Colonic mucosa (tissue), 4 donors: ENCODE measurements at places on chromosomes 7 and 10. TPM values are rescaled to one million over a fixed set of nuclear protein-coding genes. Genes with fewer than 3 reads are reported as not detected.

DNA sequence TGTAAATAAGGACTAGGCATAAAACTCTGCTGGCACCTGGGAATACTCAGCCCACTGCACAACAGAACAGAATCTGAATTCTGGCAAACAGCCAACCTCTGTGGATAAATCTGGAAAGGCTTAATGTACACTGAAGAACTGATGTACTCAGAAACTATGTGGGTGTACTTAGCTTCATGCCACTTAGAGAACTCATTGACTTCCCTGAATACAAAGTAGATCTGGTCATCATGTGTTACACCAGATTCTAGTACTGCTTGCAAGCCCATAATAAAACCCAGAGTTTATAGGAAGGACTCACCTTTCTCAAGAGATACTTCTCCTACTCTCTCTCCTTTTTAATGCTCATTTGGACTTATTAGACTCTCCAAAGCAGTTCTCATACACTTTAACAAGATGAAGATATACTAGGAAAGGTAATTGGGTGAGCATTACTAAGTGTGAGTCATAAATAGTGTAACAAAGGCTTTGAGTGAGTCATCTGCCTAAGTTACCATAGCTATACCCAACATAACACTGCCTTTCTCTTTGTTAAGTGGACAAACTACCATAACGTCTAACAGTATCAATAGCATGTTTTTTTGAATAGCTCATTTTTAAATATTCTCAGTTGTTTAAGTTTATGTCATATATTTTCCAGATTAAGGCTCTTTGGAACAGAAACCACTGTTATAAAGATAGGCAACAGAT, 309.1 kb downstream of the MDFIC start:
- no peak overlapping the region for H3K27ac ChIP-seq
- H3K27me3 ChIP-seq = no peaks in the 10 kb centered on the region
- no peak overlapping the region for H3K4me3 ChIP-seq

The LRRC61 gene
- total RNA-seq = 11.4 TPM

DNA sequence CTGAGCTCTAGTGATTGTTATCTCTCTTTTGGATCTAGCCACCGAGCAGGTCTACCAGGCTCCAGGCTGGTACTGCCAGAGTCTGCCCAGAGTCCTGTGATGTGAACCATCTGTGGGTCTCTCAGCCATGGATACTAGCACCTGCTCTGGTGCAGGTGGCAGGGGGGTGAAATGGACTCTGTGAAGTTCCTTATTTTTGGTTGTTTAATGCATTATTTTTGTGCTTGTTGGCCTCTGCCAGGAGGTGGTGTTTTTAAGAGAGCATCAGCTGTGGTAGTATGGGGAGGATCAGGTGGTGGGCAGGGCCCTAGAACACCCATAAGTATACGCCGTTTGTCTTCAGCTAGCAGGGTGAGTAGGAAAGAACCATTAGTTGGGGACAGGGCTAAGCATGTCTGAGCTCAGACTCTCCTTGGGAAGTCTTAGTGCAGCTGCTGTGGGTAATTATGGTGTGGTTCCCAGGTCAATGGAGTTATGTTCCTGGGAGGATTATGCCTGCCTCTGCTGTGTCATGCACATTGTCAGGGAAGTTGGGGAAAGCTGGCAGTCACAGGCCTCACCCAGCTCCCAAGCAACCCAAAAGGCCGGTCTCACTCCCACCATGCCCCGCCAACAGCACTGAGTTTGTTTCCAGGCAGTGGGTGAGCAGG, 81.8 kb downstream of the NPSR1 start:
- no peaks in the 10 kb centered on the region for H3K36me3 ChIP-seq
- no peaks in the 10 kb centered on the region for H3K4me1 ChIP-seq
- H3K27me3 ChIP-seq = no peaks in the 10 kb centered on the region

The PRSS1 gene
- not detected for total RNA-seq

DNA sequence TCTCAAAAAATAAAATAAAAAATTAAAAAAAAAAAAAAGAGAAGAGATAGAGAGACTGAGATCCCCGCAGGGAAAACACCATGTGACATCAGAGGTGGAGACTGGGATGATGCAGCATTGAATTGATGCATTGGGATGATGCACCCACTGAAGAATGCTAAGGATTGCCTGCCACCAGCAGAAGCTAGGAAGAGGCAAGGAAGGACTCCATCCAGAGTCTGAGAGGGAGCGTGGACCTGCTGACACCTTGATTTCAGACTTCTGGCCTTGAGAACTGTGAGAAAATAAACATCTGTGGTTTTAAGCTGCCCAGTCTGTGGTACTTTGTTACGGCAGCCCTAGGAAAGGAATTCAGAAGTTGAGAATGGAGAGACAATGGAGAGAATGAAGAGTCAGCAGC, 89.8 kb upstream of the PRPS1L1 start:
- no peaks in the 10 kb centered on the region for H3K4me1 ChIP-seq
- H3K27me3 ChIP-seq = no peaks in the 10 kb centered on the region
- no peak for DNase-seq
- H3K36me3 ChIP-seq = no peaks in the 10 kb centered on the region
- no peak overlapping the region for H3K4me3 ChIP-seq
- H3K27ac ChIP-seq = no peak overlapping the region

The SLC29A4 gene
- total RNA-seq = 20.7 TPM

DNA sequence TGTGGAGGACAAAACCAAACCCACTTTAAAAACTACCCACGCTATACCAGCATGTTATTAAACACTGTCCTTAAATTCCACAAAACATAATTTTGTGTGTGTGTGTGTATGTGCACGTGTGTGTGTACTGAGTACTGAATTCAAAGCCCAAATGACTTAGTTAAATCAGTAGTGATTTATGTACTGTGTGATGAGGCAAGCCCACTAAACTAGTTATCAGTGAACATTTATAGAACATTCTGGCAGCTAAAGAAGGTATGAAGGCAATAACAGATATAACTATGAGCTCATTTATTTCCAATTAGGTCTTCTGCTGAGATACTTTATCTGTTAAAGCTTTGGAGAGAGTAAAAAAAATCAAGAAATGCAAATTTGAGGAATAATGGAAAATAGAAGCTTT, 115.1 kb downstream of the CPED1 start:
- no peaks in the 10 kb centered on the region for H3K4me1 ChIP-seq
- no peak overlapping the region for H3K27ac ChIP-seq
- H3K27me3 ChIP-seq = no peaks in the 10 kb centered on the region
- H3K36me3 ChIP-seq = no peaks in the 10 kb centered on the region

The TRPV5 gene
- total RNA-seq = not detected

- H3K27ac ChIP-seq = no peak overlapping the region
- H3K4me1 ChIP-seq = no peaks in the 10 kb centered on the region
- no peak overlapping the region for H3K4me3 ChIP-seq
- no peaks in the 10 kb centered on the region for H3K36me3 ChIP-seq
Measured at GRCh38 chr10:83647526-83647925, 491.8 kb upstream of the GHITM start.

DNA sequence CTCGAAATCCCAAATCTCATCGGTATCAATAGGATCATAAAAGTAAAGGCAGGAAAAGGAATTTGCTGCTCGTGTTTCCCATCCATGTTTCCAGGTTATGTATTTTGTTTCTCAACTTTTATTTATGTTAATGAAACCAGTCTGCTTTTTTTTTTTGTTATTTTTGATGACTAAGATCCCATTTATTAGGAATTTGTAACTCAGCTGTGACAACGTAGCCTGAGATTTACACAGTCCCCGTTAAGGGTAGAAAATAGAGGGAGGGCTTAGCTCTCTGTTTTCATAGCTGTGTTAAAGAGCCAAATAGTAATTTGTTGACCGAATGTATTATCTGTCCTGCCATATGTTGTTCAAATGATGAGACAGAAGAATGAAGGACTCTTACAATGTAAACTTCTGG, 164.0 kb downstream of the MGMT start:
- no peak overlapping the region for H3K27ac ChIP-seq
- H3K4me3 ChIP-seq = no peak overlapping the region

DNA sequence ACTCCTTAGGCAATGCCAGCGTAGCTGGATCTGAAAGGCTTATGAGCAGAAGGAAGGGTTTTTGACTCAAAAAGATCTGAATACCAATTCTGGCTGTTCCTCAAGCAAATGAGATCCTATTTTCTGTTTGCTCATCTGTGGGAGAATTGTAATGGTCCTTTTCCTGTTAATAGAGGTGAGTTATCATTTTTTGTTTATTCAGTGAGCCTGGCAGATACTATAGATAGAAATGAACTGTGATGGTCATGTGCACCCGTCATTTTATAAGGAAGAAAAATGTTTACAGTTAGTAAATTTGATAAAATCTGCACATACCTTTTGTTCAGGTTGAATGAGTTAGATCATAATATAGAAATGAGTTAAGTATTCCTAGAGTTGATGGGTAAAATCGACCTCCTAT, 97.7 kb downstream of the ACTR3B start:
- H3K36me3 ChIP-seq = no peaks in the 10 kb centered on the region
- DNase-seq = no peak
- H3K4me3 ChIP-seq = no peak overlapping the region
- no peak overlapping the region for H3K27ac ChIP-seq
- no peaks in the 10 kb centered on the region for H3K4me1 ChIP-seq

The CCSER2 gene
- 33.7 TPM for total RNA-seq

DNA sequence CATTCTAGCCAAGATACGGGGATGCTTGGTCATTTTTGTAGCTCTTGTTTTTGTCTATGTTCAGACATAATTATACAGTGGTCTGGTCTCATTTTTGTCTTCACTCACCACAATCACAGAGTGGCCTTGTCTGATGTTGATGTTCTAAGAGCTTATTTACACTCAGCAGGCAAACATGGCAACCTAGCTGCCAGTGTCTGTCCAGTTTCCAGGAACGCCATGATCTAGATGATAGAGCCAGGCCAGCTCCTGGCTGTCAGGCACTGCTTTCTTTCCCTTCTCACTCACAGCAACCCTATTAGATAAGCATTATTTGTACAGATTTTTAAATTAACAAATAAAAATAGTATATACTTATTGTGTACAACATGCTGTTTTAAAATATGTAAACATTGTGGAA, 98.6 kb upstream of the PHF14 start:
- no peak overlapping the region for H3K27ac ChIP-seq
- no peaks in the 10 kb centered on the region for H3K4me1 ChIP-seq
- no peak overlapping the region for H3K4me3 ChIP-seq
- no peak for DNase-seq
- no peaks in the 10 kb centered on the region for H3K36me3 ChIP-seq

The CFTR gene
- 121 TPM for total RNA-seq
